ENCODE measurements at places on chromosomes 3 and 15.

- DNase-seq: no peak
These were observed 597.9 kb downstream of the PDCD6IP start for GRCh38 chr3:34396288-34396687.

GRCh38 chr15:41894251-41894790 lies 468 bp upstream of the SPTBN5 start:
- DNase-seq: no peak

DNA sequence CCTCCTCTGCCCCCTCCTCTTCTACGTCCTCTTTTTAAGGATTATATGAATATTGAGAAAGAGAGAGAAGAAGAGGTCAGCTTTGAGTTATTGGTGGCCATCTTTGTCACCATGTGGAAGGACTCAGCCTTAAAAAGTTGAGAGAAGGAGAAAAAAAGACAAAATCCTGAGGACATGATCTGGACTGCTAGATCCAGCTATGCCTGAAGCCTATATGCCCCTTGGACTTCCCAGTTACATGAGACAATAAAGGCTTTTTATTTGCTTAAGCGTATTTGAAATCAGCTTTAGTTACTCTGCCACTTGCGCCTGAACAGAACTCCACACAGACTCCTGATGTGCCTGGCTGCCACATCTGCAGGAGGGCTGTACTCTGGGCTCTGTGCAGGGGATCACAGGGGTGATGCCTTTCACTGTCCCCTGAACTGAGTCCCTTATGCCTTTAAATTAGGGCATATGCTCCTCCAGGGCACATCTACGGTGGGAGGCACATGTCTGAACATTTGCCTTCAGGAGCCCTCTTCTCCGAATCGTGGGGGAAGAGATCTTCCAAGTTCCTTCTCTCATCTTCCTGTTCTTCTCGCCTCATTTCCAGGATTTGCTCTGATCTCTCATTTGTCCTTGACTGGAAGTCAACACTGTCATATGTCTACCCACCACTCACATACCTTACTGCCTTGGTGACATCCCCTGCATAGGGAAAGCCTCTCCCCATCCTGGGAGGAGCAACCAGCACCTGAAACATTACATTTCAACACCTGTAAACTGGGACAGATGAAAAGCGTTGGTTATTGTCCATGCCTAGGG lies 14.0 kb upstream of the PLA2G4E start:
- no peak for DNase-seq

GRCh38 chr15:70810916-70811578 lies 42.9 kb downstream of the LARP6 start:
- no peak for DNase-seq
